ENCODE measurements at places on chromosomes 3 and 15.

- no peak for DNase-seq
Observed at GRCh38 chr3:178238179-178238578, 298.1 kb upstream of the KCNMB2 start.

DNA sequence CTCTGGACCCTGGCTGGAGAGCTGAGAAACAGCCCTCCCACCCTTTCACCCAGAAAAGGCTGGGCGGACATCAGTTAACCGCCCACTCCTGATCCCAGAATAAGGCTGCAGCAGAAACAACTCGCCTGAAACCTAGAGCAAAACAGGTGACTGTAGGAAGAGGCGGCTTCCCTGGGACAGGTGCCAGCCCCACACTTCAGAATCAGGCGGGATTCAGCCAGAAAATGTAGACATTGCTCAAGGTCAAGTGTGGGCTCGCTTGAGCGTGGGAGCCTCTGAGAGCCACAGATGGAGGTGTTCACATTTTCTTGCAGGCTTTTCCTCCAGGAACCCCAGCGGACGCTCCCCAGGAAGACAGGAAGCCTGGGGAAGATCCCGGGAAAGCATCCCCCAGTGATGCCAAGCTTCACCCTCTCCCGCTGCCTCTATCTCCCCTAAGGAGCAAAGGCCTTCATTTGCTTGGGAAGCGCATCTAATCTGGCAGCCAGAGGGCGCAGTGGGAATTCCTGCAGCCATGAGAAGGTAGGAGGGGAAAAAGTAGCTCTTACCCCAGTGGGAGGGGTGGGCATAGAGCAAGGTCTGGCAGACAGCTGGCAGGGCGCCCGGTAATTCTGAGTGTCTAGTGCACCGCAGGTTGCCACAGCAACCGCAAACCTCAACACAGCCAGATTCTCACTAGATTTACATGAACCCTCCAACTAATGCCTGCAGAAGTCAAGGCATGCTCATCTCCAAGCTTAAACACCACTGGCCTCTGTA, 77.7 kb downstream of the OCA2 start:
- DNase-seq, result no peak

- DNase-seq, result no peak
Observed at GRCh38 chr3:183953471-183954070, 64.1 kb downstream of the ABCC5 start.

GRCh38 chr3:118628704-118629341, 405.8 kb downstream of the IGSF11 start:
- no peak for DNase-seq

- no peak for DNase-seq
Observed at GRCh38 chr15:29143909-29144635, 125.5 kb downstream of the NSMCE3 start.

GRCh38 chr15:81156324-81156723, 22.3 kb downstream of the CFAP161 start:
- DNase-seq, result no peak

DNA sequence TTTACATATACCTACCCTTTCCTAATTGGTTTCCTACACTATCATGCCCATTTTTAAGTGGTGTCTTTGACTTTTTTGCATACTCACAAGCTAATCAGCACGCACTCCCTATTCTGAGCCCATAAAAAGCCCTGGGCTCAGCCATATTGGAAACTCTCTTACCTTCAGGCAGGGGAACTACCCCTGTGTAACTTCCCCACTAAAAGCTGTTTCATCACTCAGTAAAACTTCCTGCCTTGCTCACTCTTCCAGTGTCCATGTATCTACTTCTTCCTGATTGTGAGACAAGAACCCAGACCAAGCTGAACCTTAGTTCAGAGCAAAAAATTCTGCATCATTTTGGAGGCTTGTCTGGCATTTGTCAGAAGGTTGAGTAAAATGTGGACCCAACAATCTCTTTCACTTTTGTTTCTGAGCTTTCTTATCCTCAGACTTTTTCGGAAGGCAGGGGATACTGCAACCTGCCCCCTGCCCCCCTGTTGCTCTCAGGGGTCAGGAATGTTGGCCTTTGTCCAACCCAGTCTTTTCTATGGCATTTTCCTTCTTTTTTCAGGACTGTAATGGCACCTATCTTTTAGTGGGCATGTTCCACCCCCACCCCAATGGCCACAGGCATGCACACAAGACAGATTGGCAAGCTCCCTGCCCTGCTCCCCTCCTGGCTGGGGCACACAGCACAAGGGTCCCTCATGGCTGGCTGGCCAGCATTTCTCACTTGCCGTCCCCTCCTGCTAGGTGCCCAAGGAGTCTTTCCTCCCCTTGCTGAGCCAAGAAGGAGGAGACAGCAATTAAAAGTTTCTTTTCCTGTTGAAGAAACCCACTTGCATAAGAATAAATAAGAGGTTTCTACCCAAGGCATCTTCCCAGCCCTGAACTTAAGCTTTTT, 26.3 kb upstream of the TMEM45A start:
- DNase-seq, result no peak

DNA sequence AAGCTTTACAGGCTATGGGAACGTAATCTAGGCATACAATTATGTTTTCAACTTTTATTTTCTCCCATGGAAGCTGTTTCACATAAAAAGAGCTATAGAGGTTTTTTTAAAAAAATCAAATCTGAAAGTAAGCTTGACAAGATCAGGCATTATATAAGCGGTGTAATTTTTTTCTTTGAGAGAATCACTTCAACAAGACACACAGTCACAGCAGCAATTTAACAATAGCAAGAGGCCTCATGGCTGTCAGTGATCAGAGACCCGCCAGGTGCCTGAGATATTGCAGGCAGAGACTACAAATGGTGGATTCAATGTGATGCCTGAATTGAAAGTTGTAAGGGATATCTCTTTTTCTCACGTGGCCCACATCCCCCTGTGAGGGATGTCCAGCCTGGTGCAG, 270.5 kb upstream of the TBC1D5 start:
- DNase-seq, result no peak

DNA sequence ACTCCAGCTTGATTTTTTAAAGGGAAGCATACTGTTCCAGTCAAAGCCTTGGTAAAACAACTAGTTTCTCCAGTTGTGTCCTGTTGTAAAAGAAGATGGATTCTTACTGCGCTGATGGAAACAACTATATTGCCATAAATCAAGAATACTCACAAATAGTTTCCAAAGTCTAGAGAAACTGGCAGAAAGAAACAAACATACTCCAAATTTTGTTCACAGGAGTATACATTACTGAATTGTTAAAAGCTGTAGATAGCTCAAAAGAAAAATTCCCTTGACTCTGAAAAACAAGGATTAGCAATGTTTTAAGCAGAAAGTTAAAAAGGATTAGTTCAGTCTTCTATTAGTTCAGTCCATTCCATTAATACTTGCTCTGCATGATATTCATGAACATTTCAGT, 27.6 kb downstream of the SORD start:
- no peak for DNase-seq

DNA sequence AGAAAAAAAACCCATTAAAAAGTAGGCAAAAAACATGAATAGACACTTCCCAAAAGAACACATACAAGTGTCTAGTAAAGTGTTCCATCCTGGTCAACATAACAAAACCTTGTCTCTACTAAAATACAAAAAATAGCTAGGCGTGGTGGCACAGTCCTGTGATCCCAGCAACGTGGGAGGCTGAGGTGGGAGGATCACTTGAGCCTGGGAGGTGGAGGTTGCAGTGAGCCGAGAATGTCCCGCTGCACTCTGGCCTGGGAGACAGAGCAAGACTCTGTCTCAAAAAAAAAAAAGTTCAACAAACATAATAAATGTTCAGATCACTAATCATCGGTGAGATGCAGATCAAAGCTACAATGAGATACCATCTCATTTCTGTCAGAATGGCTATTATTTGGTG, 43.5 kb upstream of the OSBPL11 start:
- no peak for DNase-seq

- no peak for DNase-seq
Observed at GRCh38 chr15:97030251-97030650, 699.8 kb downstream of the NR2F2 start.

DNA sequence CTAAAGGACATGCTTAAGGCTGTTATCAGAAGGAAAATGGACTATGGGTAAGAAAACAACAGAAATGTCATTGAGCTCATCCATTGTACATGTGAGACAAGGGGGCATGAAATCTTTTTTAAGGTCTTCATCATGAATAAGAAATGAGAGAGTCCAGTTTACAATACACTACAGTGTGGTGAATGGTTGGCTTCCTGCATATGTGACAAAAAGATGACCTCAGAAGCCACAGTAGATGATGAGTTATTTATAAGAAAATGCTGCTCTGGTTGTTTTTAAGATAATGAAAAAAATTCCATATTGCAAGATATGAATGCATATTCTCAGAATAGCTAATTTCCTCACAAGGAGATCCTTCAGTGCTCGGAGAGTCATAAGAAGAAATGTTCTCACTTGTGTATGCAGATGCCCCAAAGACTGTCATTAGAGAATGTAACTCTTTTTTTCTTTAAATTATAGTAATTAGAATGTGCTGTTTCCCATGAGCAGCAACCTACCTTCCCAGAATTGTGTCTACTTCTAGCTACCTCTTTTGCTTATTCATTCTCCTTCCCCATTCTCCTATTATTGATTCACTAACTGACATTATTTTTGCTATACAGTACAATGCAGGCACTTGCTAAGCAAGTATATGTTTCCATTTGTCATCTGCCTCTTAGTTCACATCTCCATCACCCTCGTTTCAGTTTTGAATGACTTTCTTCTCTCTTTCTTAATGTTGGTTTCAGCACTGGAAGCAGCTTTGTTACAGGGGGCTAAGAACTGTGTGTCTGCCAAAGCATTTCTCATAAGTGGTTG, 152.0 kb upstream of the PEX5L start:
- DNase-seq, result no peak

- DNase-seq, result no peak
Observed at GRCh38 chr3:67382536-67382935, 271.9 kb downstream of the SUCLG2 start.

- no peak for DNase-seq
Observed at GRCh38 chr3:164879201-164879600, 199.1 kb downstream of the SI start.

- no peak for DNase-seq
Observed at GRCh38 chr3:64954995-64955636, 267.3 kb upstream of the ADAMTS9 start.
